HFFc6 (cell line): ENCODE measurements at places on chromosomes 3 and 15. TPM values are rescaled to one million over a fixed set of nuclear protein-coding genes. Genes with fewer than 3 reads are reported as not detected.

DNA sequence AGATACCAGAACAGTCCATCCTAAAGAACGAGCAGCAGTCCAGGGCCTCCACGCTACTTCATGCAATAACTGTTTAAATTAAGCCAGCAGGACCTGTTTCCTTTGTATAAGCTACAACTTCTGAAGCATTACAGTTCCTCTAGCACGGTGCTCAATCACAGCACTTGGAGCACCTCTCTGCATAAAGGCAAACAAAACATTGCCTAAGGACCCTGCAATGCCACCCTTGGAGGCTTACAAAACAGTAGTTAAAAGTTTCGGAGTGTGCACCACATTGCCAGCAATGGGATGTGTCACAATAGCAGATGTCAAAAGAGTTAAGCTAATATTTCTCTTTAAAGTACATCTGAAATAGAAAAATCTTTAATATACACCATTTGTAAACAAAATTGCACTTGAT lies 2.6 kb upstream of the VPS39 start:
- no peak overlapping the region for H3K27ac ChIP-seq
- no peak for DNase-seq
- no peaks in the 10 kb centered on the region for H3K27me3 ChIP-seq
- peaks cover 25% of the 10 kb centered on the region for H3K4me1 ChIP-seq
- H3K36me3 ChIP-seq: peaks cover 53% of the 10 kb centered on the region
- H3K4me3 ChIP-seq: no peak overlapping the region

- H3K4me1 ChIP-seq: peaks cover 5% of the 10 kb centered on the region; the same call in 1 of the 2 replicates
- peaks cover 8% of the 10 kb centered on the region for H3K27me3 ChIP-seq
- H3K36me3 ChIP-seq: no peaks in the 10 kb centered on the region
These were observed 291.9 kb upstream of the NR2F2 start for GRCh38 chr15:96038650-96039049.

- H3K36me3 ChIP-seq: no peaks in the 10 kb centered on the region
- H3K27ac ChIP-seq: no peak overlapping the region
- H3K27me3 ChIP-seq: no peaks in the 10 kb centered on the region
- DNase-seq: no peak
These were observed 252.1 kb downstream of the EPHA6 start for GRCh38 chr3:97066531-97066930.

Gene SMCO1
- not detected in 2 replicates for total RNA-seq

GRCh38 chr3:186286114-186286513 lies 75.9 kb downstream of the DGKG start:
- H3K27ac ChIP-seq: no peak overlapping the region
- H3K4me1 ChIP-seq: peaks cover 52% of the 10 kb centered on the region
- no peak for DNase-seq
- peaks cover 6% of the 10 kb centered on the region; the same call in 1 of the 2 replicates for H3K36me3 ChIP-seq
- H3K27me3 ChIP-seq: peaks cover 7% of the 10 kb centered on the region

- no peaks in the 10 kb centered on the region for H3K4me1 ChIP-seq
- peaks cover 3% of the 10 kb centered on the region for H3K27me3 ChIP-seq
- no peak overlapping the region for H3K4me3 ChIP-seq
- DNase-seq: no peak
These were observed 192.4 kb upstream of the VEPH1 start for GRCh38 chr3:157695586-157695985.

DNA sequence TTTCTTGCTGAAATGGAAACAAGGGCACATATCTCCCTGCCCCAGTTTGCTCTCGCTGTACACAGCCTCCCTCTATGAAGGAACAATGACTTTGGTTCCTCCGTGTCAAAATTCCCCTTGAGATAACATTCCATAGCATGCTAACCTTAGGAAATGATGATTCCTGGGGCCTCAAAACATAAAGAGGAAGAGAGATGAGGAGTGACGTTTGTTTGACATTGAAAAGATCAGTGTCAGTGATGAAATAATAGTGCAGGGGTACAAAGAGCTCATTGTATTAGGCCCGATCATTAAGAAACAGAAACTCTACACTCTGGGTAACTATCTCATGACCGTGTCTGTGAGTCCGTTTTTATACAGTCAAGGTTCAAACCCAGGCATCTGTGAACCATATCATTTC lies 55.2 kb downstream of the ARNT2 start:
- H3K4me3 ChIP-seq: no peak overlapping the region
- DNase-seq: no peak
- H3K4me1 ChIP-seq: peaks cover 49% of the 10 kb centered on the region
- H3K27me3 ChIP-seq: peaks cover 6% of the 10 kb centered on the region
- no peaks in the 10 kb centered on the region for H3K36me3 ChIP-seq

DNA sequence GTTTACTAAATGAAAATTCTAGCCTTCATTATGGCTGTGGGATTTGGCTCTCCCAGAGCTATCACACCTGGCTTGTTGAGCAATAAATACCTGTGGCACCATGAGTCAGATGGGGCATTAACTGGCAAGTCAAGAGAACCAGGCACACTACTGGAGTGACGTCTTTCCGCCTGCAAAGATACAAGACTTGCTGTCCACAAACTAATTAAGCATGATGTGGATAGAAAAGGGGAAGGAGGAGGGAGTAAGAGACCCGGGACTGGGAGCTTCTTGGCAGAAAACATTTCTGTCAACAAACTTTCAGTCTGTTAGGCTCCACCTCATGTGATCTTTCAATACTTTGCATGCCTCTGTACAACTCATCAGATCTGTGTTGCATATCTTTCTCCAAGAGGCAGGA lies 56.5 kb downstream of the CLDN1 start:
- DNase-seq: peak; percentile 42
- peak overlapping the region; percentile 17; the same call in 1 of the 2 replicates for H3K4me3 ChIP-seq
- peaks cover 22% of the 10 kb centered on the region for H3K4me1 ChIP-seq
- peak overlapping the region; percentile 43; the same call in 1 of the 2 replicates for H3K27ac ChIP-seq

- H3K4me3 ChIP-seq: peak overlapping the region; percentile 34
- H3K27me3 ChIP-seq: no peaks in the 10 kb centered on the region
- DNase-seq: peak; percentile 62
These were observed 20.9 kb upstream of the FSTL1 start for GRCh38 chr3:120471643-120472042.

DNA sequence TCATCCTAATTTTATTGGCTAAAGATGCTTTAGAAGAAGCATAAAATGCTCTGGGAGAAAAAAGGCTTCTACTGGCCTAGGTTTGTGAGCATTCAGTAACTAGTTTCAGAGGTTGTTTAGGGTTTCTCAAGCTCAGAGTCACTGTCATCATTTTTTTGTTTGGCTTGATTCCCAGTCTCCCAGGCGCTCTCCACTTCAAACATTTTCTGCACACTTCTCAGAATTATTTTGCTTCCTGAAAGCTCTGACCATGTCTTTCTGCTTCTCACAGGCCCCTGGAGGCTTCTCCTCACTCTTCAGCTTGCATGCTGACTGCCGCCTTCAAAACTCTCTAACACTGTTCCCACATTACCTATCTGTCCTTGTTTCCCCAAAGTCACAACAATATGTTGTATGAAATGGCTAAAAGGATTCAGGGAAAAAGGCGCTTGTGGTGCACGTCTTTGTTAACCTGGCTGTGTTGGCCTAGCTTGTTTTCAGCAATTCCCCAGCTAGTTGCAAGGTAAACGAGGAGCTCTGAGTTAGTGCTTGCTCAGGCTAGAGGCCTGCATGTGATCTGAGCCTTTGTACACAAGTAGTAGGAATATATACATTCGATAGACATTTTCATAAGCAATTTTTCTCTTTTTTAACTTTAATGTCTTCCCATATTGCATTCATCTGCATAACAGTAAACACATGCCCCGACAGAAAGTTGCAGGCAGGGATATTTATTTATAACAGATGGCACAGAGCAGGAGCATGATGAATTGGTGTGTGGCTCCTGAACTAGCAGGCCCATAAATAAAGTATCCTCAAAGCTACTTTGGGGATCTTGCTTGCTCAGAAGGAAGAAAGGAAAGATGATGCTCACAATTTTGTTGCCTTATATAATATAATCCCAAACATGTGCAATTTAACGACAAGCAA lies 129.2 kb upstream of the DPH6 start:
- H3K4me1 ChIP-seq: peaks cover 12% of the 10 kb centered on the region
- no peak overlapping the region for H3K27ac ChIP-seq
- no peak overlapping the region for H3K4me3 ChIP-seq
- peak; percentile 53 for DNase-seq
- H3K36me3 ChIP-seq: no peaks in the 10 kb centered on the region

DNA sequence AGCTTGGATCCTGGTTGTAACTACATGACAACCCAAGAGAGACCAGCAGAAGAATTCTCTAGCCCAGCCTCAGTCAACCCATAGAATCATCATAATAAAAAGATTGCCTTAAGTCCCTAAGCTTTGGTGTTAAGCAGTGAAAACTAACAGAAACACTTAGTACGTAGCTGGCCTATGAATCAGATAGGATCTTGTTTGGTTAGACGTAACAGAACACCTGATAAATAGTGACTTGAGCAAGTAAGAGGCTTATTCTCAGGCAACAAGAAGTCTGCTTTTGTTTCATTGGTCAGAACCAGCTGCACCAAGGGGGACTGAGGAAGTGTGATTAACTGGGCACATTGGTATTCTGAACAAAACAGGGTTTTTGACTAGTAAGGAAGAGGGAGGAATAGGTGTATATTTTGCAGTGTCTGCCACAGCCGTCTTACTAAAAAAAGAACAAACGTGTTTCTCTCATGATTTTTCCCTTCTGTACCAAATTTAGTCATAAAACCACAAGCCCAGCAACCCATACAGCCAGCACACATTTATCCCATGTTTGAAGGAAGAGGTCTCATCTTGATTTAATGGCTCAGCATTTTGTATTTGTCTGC lies 53.3 kb upstream of the GLCE start:
- H3K4me1 ChIP-seq: no peaks in the 10 kb centered on the region
- no peak for DNase-seq
- no peak overlapping the region for H3K27ac ChIP-seq
- H3K27me3 ChIP-seq: peaks cover 32% of the 10 kb centered on the region
- no peaks in the 10 kb centered on the region for H3K36me3 ChIP-seq

DNA sequence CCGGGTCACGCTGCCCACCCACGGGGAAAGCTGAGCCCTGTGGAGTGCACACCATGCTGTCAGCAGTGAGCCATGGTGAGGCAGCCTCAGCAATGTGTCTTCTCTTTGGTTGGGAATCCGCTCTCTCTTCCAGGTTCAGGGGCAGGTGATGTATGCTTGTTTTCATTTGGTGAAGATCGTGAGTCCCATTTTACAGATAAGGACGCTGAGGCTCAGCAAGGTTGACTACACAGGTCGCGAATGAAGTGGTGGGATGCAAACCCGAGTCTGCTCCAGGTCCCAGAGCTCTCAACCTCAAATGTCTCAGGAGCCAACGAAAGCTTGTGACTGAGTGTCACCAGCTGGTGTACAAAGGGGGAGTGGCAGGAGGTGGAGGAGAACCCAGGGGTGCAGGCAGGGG lies 74.3 kb downstream of the RPN1 start:
- no peak for DNase-seq
- H3K4me1 ChIP-seq: no peaks in the 10 kb centered on the region
- H3K27ac ChIP-seq: no peak overlapping the region
- H3K36me3 ChIP-seq: no peaks in the 10 kb centered on the region
- H3K27me3 ChIP-seq: peaks cover 29% of the 10 kb centered on the region

DNA sequence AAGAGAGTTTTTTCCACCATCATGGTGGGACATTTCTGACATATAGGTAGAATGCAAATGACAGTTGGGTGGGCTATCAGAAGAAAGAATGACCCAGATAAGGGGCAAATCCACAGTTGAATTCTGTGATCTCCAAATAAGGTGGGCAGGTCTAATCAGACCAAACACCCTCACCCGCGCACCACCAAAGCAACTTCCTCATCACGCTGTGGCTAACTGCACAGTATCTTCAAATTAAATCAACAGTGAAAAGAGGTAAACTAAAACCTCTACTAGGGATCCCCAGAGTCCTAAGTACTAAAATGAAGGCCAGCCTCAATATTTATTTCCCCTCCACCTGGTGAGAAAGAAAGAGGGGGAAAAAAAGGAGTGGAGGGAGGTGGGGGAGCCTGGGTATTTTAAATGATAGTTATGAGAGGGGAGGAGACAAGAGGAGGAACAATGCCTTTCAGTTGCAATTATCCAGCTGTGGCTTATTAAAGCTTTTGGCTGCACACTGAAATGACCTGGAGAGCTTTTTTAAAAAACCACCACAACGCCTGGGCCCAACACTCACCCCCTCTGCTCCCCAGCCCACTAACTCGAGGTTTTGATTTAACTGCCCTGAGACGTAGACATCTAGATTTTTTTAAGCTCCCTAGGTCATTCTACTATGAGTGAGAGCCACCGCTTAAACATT lies 61.0 kb downstream of the LRIG1 start:
- no peaks in the 10 kb centered on the region for H3K36me3 ChIP-seq
- H3K27me3 ChIP-seq: no peaks in the 10 kb centered on the region; the same call in none of the 2 replicates
- no peak for DNase-seq

GRCh38 chr3:175659670-175660350 lies 800.7 kb downstream of the NAALADL2 start:
- no peaks in the 10 kb centered on the region for H3K4me1 ChIP-seq
- DNase-seq: no peak
- no peak overlapping the region for H3K27ac ChIP-seq
- no peaks in the 10 kb centered on the region; the same call in 1 of the 2 replicates for H3K27me3 ChIP-seq

Gene ACVR2B
- 1.1 to 1.7 TPM (median 1.4 TPM) in 3 replicates for total RNA-seq

GRCh38 chr3:185187391-185187790 lies 34.5 kb upstream of the C3orf70 start:
- H3K4me1 ChIP-seq: peaks cover 6% of the 10 kb centered on the region; the same call in 1 of the 2 replicates
- H3K27ac ChIP-seq: no peak overlapping the region
- H3K27me3 ChIP-seq: peaks cover 4% of the 10 kb centered on the region; the same call in 1 of the 2 replicates

DNA sequence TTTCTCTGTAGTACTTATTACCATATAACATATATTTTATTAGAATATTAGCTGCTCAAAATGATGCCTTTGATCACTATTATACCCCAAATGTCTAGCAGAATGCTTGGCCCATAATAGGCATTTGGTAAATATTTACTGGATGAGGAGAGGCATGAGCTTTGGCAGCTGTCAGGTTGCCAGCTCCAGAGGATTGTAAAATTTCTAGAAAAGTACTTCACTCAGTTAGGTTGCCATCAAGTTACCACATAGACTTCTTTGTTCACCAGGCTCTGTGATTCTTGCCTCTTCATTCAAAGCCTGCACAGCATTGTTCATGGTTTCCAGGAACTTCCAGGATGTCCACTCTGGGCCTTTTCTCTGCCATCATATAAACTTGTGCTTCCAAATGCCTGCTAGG lies 582.8 kb downstream of the PDCD6IP start:
- H3K27ac ChIP-seq: no peak overlapping the region
- H3K4me3 ChIP-seq: no peak overlapping the region
- H3K27me3 ChIP-seq: no peaks in the 10 kb centered on the region
- no peaks in the 10 kb centered on the region for H3K4me1 ChIP-seq

GRCh38 chr3:159149633-159150032 lies 347.8 kb downstream of the MFSD1 start:
- peaks cover 17% of the 10 kb centered on the region for H3K27me3 ChIP-seq
- H3K27ac ChIP-seq: no peak overlapping the region
- H3K4me3 ChIP-seq: no peak overlapping the region
- DNase-seq: no peak
- H3K4me1 ChIP-seq: no peaks in the 10 kb centered on the region
- no peaks in the 10 kb centered on the region for H3K36me3 ChIP-seq

Gene PLSCR2
- not detected in 3 replicates for total RNA-seq

Gene ZKSCAN7
- total RNA-seq: 0.46 to 1.2 TPM (median 0.88 TPM) in 3 replicates

Gene COX17
- 32.2 and 42.6 TPM in 2 replicates for total RNA-seq
